ENCODE measurements at places on chromosomes 6 and 20. TPM values are rescaled to one million over a fixed set of nuclear protein-coding genes. Genes with fewer than 3 reads are reported as not detected.
A peak's percentile ranks its signal among the peaks of the same experiment; 100 is the strongest.

DNA sequence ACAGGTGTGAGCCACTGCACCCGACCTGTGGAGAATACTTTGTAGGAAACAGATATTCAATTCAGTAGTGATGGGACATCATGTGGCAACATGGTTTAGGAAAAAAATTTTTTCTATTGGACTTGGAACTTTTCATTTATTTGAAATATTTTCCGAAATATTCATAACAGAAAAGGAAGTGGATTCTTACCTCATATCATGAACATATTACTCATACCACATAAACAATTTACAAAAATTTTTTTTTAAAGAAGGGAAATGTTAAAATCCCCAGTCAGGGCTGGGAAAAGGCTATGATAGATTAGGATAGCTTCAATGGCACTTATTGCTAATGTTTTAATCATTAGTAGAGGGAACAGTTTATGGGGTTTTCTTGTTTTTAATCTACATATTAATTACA lies 6.8 kb upstream of the ALDH8A1 start:
- no peak for DNase-seq

GRCh38 chr6:83313882-83314281 lies 117.0 kb downstream of the ME1 start:
- no peak for DNase-seq

- DNase-seq: peak; percentile 37
Measured at GRCh38 chr6:137975188-137975940, 108.3 kb downstream of the TNFAIP3 start.

GRCh38 chr6:57163956-57164355 lies 8.2 kb upstream of the BAG2 start:
- peak; percentile 20 for DNase-seq

The RALY gene
- 230 TPM for total RNA-seq

The BTN1A1 gene
- total RNA-seq: not detected

The BNIP5 gene
- total RNA-seq: not detected

The HLA-DMA gene
- 12.3 TPM for total RNA-seq

The LRRC73 gene
- total RNA-seq: 0.32 TPM

DNA sequence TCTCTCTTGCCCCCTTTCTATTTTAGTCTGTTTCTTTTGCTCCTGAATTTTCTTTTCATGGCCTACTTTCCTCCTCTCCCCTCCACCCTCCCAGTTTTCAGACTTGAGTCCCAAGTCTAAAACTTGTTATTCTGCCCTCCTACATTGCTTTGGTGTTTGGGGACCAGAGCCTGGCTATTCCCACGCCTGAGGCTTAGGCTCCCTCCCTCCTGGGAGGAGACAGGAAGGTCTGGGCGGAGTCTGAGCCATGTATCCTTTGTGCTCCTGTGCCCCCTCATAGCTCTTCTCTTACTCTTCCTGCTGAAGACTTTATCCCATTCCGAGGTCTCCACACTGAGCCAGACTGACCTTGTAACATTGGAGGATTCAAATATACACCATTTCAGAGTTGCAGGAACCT lies 69.5 kb downstream of the DAAM2 start:
- DNase-seq: no peak

DNA sequence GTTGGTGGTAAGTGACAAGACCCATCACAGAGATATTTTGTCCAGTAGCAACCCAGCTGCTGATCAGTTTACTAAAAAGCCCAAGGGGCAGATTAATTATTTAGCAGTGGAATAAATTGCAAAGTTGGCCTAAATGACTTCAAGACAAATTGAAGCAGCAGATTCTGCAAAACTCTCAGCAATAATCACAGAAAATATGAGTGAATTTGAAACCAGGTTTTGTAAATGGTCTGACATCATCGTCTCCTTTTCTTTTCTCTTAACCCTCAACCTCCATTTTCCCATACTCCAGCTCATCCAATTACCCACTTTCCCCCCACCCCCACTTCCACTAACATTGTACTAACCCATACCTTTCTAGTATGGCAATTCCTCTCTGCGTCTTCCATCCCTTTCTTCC lies 11.3 kb upstream of the PTPRK start:
- DNase-seq: no peak
